COLO829 (cell line): ENCODE measurements at places on chromosomes 13 and 19.

- no peak for DNase-seq
Observed at GRCh38 chr13:85997587-85997986, 198.4 kb upstream of the SLITRK6 start.

DNA sequence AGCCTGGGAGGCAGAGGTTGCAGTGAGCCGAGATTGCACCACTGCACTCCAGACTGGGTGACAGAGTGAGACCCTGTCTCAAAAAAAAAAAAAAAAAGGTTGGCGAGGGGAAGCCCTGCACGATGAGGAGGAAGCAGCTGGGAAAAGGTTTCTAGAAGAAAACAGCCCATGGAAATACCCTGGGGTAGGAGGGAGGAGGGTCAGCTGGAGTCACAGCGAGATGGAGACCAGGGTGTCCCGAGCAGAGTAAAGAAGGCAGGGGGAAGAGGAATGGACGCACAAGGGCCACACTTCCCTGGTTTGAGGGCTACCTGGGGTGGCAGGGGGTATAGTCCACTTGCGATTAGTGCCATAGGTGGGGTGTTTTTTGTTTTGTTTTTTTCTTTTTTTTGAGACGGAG, 6.4 kb downstream of the KANK3 start:
- no peak for DNase-seq

GRCh38 chr13:50552424-50552966, 291.0 kb downstream of the DLEU7 start:
- DNase-seq, result no peak

- DNase-seq, result no peak
Observed at GRCh38 chr13:101139081-101139480, 277.2 kb downstream of the NALCN start.

DNA sequence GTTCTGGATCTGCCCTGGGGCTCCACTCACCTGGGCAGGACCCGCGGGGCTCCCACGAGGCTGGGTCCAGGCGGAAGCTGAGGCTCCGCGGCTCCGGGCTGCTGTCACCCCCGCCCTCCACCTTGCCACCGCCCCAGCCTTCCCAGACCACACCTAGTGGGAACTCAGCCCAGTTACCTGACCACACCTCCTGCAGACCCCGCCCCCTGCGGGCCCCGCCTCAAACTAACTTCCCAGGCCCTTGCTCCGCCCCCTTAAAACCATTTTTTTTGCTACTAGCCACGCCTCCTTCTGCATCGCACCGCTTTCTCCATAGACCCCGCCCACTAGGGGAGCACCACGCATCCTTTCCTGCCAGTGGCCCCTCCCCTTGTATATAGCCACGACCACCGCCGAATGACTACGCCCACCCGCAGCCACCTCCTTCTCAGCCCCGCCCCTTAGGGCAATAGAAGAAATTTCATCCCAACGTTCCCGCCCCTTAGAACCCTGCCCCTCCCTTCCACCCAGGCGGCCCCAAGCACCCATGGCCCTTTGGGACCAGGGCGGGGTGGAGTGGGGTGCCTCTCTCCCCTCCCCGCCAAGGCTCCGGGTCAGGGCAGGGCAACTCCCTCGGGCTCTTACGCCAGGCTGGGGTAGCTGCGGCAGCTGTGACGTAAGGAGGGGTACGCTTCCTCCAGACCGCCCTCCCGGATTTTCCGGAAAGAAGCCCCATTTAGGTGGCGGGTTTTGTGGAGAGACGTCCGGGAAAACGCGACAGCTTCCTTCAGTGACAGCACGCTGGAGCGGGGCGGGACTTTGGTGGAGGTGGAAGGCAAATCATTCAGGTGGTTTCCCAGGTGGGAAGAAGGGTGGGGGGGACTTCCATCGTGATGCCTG, at the start of gene SH2D3A:
Gene SH2D3A, minus strand, starts transcription at position 79 of the 879 bp plus-strand sequence. CDS start 3,687 bp downstream, outside the sequence.
- peak; percentile 81 for DNase-seq

DNA sequence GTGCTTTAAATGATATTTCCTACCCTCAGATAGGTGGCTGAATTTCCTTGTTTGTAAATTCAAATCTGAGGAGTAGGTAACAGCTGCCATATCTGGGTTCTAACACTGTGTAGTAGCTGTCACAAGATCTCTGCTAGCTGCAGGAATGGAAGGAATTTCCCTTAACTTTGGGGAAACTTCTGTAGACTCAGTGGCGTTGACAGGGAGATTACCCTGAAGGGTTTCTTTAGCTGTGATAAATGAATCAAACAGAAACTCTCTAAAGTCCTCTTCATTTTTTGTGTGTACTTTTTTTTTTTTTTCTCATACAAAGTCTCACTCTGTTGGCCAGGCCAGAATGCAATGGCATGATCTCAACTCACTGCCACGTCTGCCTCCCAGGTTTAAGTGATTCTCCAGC, 5.3 kb upstream of the EPSTI1 start:
- DNase-seq, result no peak

- no peak for DNase-seq
Observed at GRCh38 chr19:29714953-29715700, at the start of gene C19orf12. TSS of gene C19orf12 (minus strand) at chr19:29715261. CDS start at chr19:29708413, 6,848 bp downstream.

GRCh38 chr19:48182434-48182833, 12.0 kb downstream of the ZSWIM9 start:
- no peak for DNase-seq

DNA sequence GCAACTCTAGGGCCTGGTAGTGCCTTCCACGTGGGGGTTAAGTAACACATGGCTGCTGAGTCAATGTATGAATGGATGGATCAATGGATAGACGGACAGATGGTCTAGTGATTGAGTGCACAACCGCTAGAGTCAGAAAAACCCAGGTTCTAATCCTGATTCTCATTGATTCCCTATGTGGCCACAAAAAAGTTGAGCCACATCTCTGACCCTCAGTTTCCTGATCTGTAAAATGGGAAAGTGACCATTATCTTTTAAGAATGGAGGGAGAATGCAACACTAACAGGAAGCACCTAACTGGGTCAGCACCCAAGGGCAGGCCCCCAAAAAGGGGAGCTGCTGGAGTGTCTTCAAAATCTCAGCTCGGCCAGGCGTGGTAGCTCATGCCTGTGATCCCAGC, 2.6 kb downstream of the SMIM7 start:
- no peak for DNase-seq

DNA sequence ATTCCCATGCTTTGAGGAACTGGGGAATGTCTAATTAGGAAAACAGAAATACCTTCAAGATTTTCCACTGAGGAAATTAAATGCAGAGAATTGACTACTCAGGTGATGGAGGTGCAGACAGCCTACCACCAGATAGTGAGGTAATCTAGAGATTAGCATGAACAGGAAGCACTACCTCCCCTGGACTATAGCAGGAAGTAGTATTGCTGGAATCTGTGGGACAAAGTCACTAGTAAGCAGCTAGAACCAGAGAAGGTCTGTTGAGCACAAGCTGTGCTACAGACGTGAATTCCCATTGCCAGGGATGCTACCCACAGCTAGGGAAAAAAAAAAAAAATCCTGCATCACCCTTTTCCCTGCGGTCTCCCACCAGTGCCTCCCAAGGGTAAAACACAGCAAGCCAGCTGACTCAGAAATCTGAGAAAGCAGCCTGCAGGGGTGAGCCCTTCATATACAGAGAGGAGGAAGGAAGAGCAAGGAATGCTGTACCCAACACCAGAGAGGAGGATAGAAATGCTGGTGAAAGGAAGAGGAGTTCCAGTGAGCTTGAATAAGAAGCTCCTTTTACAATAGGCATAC, 10.2 kb downstream of the ENOX1 start:
- no peak for DNase-seq

GRCh38 chr19:14410091-14411051, 8.8 kb downstream of the DDX39A start:
- no peak for DNase-seq

DNA sequence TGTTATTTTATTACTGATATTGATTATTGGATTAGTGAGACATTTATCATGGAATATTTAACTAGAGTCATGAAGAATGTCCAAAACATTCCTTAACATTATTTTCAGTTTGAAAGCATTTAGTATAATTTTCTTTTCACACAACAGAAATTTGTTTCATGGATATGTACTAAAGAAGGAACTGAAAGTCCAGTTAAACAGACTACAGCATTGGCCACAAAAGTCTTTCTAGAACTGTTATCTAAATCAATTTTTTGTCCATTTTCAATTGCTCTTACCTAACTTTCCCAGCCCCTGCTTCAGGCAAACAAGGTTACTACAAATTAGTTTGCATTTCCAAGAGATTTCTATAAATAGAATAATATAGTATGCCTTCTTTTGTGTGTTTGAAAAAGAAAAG, 1018.0 kb upstream of the PCDH20 start:
- no peak for DNase-seq

DNA sequence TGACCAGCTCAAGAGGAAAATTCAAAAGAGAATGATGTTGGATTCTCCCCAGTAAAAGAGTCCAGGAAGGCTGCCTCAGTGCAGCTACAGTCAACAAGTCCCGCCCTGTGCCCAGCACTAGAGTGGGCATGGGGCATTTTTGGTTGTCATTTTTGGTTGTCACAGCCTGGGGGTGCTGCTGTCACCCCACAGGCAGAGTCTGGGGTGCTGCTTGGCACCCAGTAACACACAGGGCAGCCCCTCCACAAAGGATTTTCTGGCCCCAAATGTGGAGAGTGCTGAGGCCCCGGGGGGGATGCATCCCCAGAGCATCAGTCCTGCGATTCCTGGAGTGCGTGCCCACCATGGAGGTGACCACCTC, 28.2 kb upstream of the TMEM255B start:
- no peak for DNase-seq

GRCh38 chr13:110400786-110401533, 93.9 kb downstream of the COL4A2 start:
- no peak for DNase-seq

- peak; percentile 69 for DNase-seq
Observed at GRCh38 chr19:17671906-17672305, 16.2 kb downstream of the UNC13A start.

DNA sequence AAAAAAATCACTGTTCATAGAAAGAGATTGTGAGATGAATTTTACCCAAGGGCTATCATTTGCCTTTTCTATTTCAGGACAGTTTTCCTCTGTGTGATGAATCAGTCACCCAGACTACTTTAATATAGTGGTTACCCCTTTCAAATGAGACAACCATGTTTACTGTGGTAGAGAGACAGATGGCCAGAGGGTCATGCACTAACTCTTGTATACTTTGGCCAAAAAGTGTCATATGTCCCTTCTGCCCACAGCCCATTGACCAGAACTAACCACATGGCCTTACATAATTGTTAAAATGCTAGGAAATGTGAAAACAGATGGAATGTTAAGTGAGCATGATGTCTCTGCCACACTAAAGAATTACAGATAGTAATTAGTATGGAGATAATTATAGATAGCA, 498.7 kb downstream of the DACH1 start:
- no peak for DNase-seq

DNA sequence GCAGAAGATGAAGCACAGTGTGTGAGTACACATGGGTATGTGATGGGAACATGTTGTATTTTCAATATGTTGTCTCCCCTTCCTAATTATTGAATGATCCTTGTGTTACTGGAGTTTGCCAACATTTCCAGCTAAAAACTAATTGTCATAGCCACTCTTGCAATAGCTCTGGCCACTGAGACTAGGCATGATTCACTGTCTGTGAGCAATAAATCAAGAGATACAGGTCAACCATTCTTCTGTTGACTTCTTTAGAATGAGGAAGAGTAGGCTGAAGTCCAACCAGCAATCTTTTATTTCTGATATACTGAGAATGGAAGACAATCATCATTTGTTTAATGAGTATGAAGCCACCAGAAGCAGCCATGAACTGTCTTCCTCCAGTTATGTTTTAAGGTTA, 413.9 kb downstream of the SLITRK5 start:
- no peak for DNase-seq

DNA sequence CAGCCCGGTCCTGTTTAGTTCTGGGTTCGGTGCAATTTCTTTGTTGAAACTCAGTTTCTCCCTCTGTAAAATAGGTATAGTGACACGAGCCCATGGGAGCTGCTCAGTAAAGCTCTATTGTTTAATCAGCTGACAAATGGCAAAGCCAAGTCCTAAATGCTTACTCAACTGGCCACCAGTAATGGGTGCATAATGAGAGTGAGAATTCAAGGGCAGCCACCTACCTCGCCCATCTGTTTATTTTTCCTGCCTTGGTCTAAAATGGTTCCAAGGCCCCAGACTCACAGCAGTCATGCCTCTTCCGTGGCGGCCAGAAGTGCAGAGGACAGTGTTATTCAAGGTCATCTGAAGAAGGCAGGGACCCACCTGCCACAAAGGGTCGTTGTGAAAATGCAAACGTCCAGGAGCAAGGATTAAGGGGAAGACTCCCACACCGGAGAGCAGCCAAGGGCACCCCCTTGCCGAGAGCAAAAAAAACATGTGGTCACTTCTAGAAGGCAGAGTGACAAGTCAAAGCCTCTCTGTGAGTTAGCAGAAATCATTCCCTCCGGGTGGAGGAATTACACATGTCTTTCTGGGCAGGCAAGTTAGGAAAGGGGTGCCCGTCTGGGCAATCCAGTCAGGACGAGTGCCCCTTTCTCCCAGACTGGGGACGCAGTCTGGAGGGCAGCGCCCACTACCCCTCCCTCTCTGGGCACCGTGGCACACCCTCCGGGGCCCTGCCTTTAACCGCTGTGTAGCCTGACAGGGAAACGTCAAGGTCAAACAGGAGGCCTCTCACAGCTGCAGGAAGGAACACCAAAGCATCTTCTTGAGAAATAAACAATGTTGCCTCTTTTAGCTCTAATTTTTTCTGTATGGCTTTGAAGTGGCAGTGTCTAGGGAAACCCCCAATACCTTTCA, 186.2 kb downstream of the FOXO1 start:
- DNase-seq, result no peak

DNA sequence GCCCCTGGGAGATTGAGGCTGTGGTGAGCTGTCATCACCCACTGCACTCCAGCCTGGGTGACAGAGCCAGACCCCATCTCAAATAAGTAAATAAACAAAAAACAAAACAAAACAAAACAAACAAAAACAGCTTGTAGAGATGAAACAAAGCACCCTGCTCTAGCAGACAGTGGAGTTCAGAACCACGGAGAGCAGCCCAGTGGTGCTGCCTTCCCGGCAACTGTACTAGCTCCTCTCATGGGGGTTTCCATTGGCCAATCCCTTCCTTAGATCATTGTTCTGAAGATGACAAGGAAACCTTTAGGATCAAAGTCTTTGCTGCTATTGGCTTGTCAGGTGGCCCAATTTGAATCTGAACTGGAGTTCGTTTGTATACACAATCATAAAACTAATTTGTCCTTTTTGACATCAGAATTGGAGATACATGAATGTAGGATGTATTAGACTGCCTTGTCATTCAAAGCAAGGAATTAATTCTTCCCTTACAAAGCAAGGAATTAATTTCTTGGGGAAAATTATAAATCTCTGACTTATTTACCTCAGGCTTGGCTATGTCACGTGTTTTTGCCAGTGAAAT, 19.7 kb upstream of the SYCN start:
- DNase-seq, result peak; percentile 48

DNA sequence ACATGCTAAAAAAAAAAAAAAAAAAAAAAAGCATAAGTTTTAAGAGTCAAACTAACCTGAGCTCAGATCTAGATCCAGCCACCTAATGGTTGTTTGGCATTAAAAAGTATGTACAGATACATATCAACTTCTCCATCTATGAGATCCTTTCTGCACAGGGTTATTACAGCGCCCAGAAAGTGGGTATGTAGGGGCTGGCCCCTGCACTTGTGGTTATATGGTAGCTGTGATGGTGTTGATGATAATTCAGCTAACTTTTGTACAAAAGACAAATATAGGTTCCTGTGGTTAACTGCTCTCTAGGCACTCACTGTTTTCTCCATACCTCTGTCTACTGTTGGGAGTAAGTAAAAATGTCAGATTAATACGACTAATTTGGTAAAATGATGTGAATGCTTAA, 81.7 kb downstream of the TNFRSF19 start:
- DNase-seq, result no peak
